ENCODE measurements at places on chromosomes 11 and 22. TPM values are rescaled to one million over a fixed set of nuclear protein-coding genes. Genes with fewer than 3 reads are reported as not detected.

DNA sequence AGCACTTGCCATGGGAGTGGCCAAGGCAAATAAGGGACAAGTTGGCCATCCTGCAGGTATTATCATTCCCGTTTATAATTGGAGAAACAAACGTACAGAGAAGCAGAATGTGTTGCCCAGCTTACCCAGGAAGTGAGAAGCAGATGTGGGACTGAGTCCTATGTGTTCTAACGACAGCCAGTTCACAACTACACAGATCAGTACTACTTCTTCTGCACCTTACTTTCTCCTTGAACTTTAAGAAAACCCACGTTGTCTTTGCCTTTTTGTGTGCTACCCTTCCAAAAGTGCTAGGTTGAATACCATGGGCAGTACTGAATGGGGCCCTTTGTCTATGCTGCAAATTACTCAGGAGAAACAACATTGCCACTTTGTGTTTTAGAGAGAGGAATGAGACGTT lies 62.8 kb upstream of the BLID start:
- H3K27me3 ChIP-seq: no peaks in the 10 kb centered on the region
- no peaks in the 10 kb centered on the region for H3K36me3 ChIP-seq
- H3K27ac ChIP-seq: no peak overlapping the region
- no peaks in the 10 kb centered on the region for H3K4me1 ChIP-seq

DNA sequence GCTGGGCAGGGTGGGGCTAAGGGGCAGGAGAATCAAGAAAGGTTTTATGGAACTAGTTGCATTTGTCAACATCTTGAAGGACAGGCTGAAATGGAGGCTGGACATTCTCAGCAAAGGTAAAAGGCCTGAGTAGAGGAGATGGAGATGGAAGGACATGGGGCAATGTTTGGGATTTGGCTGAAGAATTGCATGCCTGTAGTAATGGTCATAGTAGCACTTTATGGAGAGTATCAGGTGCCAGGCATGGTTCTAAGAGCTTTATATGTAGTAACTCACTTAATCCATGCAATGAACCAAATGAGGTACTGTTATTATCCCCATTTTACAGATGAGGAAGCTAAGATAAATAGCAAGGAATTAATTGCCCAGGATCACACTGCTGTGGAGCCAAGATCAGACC lies 23.9 kb downstream of the BMAL1 start:
- H3K4me3 ChIP-seq: no peak overlapping the region
- H3K27me3 ChIP-seq: no peaks in the 10 kb centered on the region
- DNase-seq: no peak
- H3K4me1 ChIP-seq: peaks cover 13% of the 10 kb centered on the region
- H3K27ac ChIP-seq: no peak overlapping the region

GRCh38 chr11:105230586-105230985 lies 91.0 kb upstream of the CARD18 start:
- no peaks in the 10 kb centered on the region for H3K4me1 ChIP-seq
- no peak overlapping the region for H3K4me3 ChIP-seq
- no peak for DNase-seq

DNA sequence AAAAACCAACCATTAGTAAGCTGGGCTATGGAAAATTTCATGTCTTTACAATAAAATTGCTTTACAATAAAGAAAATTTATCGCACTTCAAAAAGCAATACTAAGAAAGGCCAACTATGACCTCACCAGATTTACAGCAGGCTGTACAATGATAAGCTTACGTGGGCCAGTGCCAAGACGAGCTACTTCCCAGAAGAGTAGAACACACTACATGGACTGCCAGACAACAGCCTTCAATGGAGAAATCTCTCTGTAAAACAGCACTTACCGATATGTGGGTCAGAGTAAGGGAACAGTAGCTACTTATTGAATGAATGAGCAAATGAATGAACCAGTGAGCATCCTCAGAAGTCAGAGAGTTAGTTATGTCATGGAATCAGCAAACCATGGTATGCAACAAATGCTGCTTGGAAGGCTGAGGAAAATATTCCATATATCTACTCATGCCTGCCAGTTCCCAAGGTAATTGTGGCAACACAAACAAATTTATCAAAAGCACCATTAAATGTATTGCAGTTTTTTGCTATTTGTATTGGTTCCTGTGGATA lies 74.4 kb downstream of the SLC36A4 start:
- no peak overlapping the region for H3K27ac ChIP-seq
- no peaks in the 10 kb centered on the region for H3K4me1 ChIP-seq
- DNase-seq: no peak
- no peak overlapping the region for H3K4me3 ChIP-seq

- no peaks in the 10 kb centered on the region for H3K4me1 ChIP-seq
- H3K27ac ChIP-seq: no peak overlapping the region
- DNase-seq: peak; percentile 85
- no peaks in the 10 kb centered on the region for H3K27me3 ChIP-seq
Observed at GRCh38 chr11:71948314-71949027, 19.6 kb downstream of the RNF121 start.

- no peaks in the 10 kb centered on the region for H3K36me3 ChIP-seq
- H3K4me1 ChIP-seq: no peaks in the 10 kb centered on the region
- H3K4me3 ChIP-seq: peak within 1 kb of the TSS; percentile 71
- H3K27ac ChIP-seq: peak within 1 kb of the TSS; percentile 86
Observed at GRCh38 chr11:88174709-88175568, at the start of gene RAB38. Gene RAB38 (minus strand): TSS chr11:88175443. CDS start chr11:88175384, 59 bp downstream.

DNA sequence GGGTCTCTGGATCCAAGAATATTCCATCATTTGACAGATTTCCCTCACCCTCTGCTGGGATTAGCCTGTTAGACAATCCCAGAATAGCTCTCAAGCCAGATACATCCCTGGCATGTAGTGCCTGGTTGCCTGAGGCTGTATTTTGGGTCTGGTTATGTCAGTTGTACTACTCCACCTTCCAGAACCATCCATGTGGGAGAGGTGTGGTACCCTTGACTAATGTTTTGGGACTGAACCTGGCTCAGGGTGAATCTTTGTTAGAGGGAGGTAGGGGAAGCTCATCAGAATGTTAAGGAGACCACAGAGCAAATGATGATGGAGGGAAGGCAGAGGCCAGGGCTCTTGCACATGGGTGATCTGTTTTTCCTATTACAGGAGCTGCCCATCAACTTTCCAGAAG lies 5.2 kb downstream of the C11orf52 start:
- H3K36me3 ChIP-seq: peaks cover 3% of the 10 kb centered on the region
- H3K27ac ChIP-seq: peak overlapping the region; percentile 91
- H3K27me3 ChIP-seq: no peaks in the 10 kb centered on the region
- peaks cover 18% of the 10 kb centered on the region for H3K4me1 ChIP-seq
- no peak for DNase-seq

GRCh38 chr11:71266114-71266833 lies 13.9 kb upstream of the SHANK2 start:
- H3K4me3 ChIP-seq: no peak overlapping the region
- H3K4me1 ChIP-seq: no peaks in the 10 kb centered on the region
- no peak overlapping the region for H3K27ac ChIP-seq
- no peaks in the 10 kb centered on the region for H3K36me3 ChIP-seq
- no peaks in the 10 kb centered on the region for H3K27me3 ChIP-seq

DNA sequence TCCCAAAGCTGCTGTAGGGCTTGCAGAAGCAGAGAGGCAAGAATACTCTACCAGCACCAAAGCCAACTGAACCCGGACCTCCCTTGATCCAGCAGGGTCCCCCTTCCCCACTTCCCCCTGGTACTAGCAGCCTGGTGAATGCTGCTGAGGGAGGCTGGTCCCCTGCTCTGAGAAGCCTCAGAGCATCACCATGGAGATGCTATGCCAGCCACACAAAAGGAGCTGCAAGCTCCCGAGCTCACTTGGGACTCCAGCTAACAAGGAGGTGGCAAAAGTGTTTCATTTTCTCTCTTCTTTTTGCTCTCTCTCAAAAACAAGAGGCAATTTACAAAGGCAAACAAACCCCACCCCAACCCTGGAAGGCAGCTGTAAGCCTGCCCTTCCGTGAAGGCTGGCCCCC lies 509.8 kb downstream of the BUD13 start:
- no peaks in the 10 kb centered on the region for H3K36me3 ChIP-seq
- no peaks in the 10 kb centered on the region for H3K27me3 ChIP-seq
- H3K4me1 ChIP-seq: no peaks in the 10 kb centered on the region
- no peak overlapping the region for H3K4me3 ChIP-seq
- DNase-seq: no peak

DNA sequence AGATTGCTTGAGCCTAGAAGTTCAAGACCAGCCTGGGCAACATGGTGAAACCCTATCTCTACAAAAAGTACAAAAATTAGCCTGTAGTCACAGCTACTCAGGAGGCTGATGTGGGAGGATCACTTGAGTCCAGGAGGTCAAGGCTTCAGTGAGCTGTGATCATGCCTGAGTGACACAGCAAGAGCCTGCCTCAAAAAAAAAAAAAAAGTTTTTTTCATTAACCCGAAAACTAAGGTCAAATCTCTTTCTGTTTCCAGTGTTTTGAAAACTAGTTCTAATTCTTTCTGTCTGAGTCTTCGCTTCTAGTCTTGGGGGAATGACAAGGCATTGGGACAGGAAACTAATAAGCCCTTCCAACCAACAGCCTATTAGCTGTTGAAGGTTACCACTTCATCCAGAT lies 57.6 kb downstream of the LIF start:
- H3K4me3 ChIP-seq: no peak overlapping the region
- no peak for DNase-seq
- no peak overlapping the region for H3K27ac ChIP-seq

- H3K27ac ChIP-seq: no peak overlapping the region
- H3K36me3 ChIP-seq: no peaks in the 10 kb centered on the region
- H3K27me3 ChIP-seq: no peaks in the 10 kb centered on the region
- no peaks in the 10 kb centered on the region for H3K4me1 ChIP-seq
Observed at GRCh38 chr11:43542750-43543712, 137.5 kb upstream of the HSD17B12 start.

GRCh38 chr11:128968916-128969315 lies 26.2 kb upstream of the TP53AIP1 start:
- peaks cover 2% of the 10 kb centered on the region for H3K4me1 ChIP-seq
- no peak overlapping the region for H3K4me3 ChIP-seq
- H3K27me3 ChIP-seq: no peaks in the 10 kb centered on the region
- no peak overlapping the region for H3K27ac ChIP-seq

- H3K4me1 ChIP-seq: no peaks in the 10 kb centered on the region
- DNase-seq: peak; percentile 13
- H3K36me3 ChIP-seq: no peaks in the 10 kb centered on the region
- H3K27me3 ChIP-seq: no peaks in the 10 kb centered on the region
- no peak overlapping the region for H3K4me3 ChIP-seq
Observed at GRCh38 chr11:102868339-102868738, 6.4 kb downstream of the MMP12 start.

DNA sequence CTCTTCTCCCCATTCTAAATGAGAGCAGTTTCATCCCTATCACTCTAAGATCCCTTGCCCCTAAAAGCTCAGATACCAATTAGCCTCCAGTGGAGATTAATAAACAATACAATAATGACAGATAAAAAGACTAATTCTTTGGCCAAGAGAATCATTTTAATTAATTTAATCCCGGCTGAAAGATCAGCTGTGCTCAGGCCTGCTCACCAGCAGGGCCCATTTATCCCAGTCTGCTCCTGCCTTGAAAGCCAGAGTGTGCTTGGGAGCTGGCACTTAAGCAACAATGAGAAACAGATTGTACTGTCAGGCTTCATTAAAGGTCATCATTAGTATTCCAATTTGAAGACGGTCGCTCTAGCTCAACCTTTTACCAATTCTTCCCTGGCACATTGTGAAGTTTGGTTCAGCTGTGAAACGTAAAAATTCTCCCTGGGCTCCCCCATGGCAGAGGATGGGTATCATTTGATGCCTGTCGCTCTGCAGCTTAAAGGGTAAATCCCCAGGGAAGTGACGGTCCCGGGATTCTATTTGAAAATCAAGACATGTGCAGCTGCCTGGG lies 36.1 kb upstream of the HTATIP2 start:
- no peaks in the 10 kb centered on the region for H3K27me3 ChIP-seq
- H3K36me3 ChIP-seq: no peaks in the 10 kb centered on the region
- no peaks in the 10 kb centered on the region for H3K4me1 ChIP-seq
- H3K27ac ChIP-seq: no peak overlapping the region
- no peak for DNase-seq

DNA sequence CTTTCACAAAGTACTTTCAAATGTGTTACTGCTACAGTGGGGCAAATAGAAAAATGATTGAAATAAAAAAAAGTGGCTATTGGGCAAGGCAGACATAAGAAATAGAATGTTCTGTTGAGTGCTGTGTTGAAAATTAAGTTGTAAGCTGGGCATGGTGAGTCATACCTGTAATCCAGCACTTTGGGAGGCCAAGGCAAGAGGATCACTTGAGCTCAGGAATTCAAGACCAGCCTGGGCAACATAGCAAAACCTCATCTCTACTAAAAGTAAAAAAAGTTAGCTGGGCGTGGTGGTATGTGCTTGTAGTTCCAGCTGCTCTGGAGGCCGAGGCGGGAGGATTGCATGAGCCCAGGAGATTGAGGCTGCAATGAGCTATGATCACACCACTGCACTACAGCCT lies 26.9 kb upstream of the LDHA start:
- DNase-seq: no peak
- no peak overlapping the region for H3K4me3 ChIP-seq
- no peak overlapping the region for H3K27ac ChIP-seq

DNA sequence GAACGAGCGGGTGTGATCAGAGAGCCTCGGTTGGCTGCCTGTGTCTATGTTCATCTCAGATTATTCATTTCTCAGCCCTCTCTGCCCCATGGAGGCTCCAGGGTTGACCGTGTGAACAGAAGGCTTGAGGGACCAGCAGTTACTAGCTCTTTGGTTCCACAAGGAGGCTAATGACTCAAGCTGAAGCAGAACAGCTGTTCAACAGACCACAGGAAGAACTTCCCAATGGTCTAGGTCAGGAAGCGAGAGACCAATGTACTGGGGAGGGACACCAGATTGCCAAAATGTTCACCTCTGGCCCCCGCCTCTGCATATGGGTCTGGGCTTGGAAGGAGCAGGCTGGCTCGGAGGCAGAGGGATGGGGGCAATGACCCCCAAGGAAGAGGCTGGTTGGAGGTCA lies 14.7 kb upstream of the PDE2A start:
- H3K4me3 ChIP-seq: no peak overlapping the region
- H3K27ac ChIP-seq: no peak overlapping the region
- H3K36me3 ChIP-seq: peaks cover 41% of the 10 kb centered on the region
- H3K4me1 ChIP-seq: peaks cover 2% of the 10 kb centered on the region
- H3K27me3 ChIP-seq: no peaks in the 10 kb centered on the region
- DNase-seq: no peak

- peaks cover 9% of the 10 kb centered on the region for H3K4me1 ChIP-seq
- no peak overlapping the region for H3K27ac ChIP-seq
- no peaks in the 10 kb centered on the region for H3K27me3 ChIP-seq
Observed at GRCh38 chr22:22709719-22710445, 65.5 kb downstream of the GGTLC2 start.

- DNase-seq: peak; percentile 33
- H3K4me1 ChIP-seq: peaks cover 14% of the 10 kb centered on the region
- no peaks in the 10 kb centered on the region for H3K27me3 ChIP-seq
- no peaks in the 10 kb centered on the region for H3K36me3 ChIP-seq
- H3K27ac ChIP-seq: no peak overlapping the region
- peak overlapping the region; percentile 53 for H3K4me3 ChIP-seq
Observed at GRCh38 chr22:37639771-37640590, 512 bp downstream of the SH3BP1 start.

GRCh38 chr11:28505232-28505631 lies 397.0 kb downstream of the METTL15 start:
- no peak overlapping the region for H3K27ac ChIP-seq
- H3K4me3 ChIP-seq: no peak overlapping the region
- no peak for DNase-seq
- H3K4me1 ChIP-seq: no peaks in the 10 kb centered on the region
- no peaks in the 10 kb centered on the region for H3K27me3 ChIP-seq

Gene RIN1
- 9.2 TPM for total RNA-seq

Gene MS4A15
- total RNA-seq: not detected

Gene RASD2
- 3.4 TPM for total RNA-seq

Gene GRAMD1B
- total RNA-seq: 4.4 TPM

Gene FOLH1
- total RNA-seq: 1.3 TPM

Gene SHANK2
- 57.8 TPM for total RNA-seq

Gene TPBGL
- total RNA-seq: 0.69 TPM
